ENCODE measurements at places on chromosomes 6 and 20. TPM values are rescaled to one million over a fixed set of nuclear protein-coding genes. Genes with fewer than 3 reads are reported as not detected.

Gene MEI4
- total RNA-seq: not detected

Gene PTCRA
- not detected for total RNA-seq

Gene PAK5
- 1.3 TPM for total RNA-seq

Gene RBL1
- total RNA-seq: 13.2 TPM

Gene DEFB121
- total RNA-seq: not detected

Gene COL20A1
- total RNA-seq: not detected

Gene SLC29A1
- total RNA-seq: 45.7 TPM
